ENCODE measurements at places on chromosomes 2 and 18.

- no peaks in the 10 kb centered on the region for H3K36me3 ChIP-seq
- H3K4me1 ChIP-seq: peaks cover 21% of the 10 kb centered on the region
- H3K4me3 ChIP-seq: no peak overlapping the region
- no peak overlapping the region for H3K27ac ChIP-seq
- no peaks in the 10 kb centered on the region for H3K27me3 ChIP-seq
These were observed 100.9 kb downstream of the ARL4C start for GRCh38 chr2:234395891-234396420.

DNA sequence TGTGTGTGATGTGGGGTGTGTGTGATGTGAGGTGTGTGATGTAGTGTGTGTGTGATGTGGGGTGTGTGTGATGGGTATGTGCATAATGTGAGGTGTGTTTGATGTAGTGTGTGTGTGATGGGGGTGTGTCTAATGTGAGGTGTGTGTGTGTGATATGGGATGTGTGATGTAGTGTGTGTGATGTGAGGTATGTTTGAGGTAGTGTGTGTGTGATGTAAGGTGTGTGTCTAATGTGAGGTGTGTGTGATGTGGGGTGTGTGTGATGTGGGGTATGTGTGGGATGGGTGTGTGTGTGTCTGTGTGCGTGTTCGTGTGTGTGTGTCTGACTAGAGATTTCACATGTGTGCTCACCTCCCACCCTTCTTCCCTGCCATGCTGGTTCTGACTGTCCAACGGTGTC is 56.3 kb downstream of the TWIST2 start:
- no peak overlapping the region for H3K27ac ChIP-seq
- H3K27me3 ChIP-seq: no peaks in the 10 kb centered on the region
- H3K4me1 ChIP-seq: no peaks in the 10 kb centered on the region
- no peaks in the 10 kb centered on the region for H3K36me3 ChIP-seq
- no peak overlapping the region for H3K4me3 ChIP-seq

DNA sequence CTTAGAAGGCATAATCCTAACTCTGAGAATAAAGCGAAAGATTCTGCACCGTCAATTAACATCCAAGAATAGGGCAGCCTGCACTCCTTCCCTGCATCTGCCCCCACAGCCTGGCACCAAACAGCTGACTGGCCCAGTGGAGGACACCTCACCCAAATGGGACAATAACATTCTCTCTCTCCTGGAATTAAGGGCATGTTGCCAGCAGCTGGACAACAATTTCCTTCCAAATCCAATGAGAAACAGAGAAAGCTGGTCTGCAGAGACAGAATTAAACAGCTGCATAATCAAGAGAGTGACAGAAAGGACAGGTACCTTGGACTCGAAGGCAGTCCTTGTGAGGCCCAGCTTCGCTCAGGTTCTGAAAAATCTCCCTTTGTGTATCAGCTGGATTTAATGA is 15.0 kb downstream of the COX7A2L start:
- H3K27me3 ChIP-seq: no peaks in the 10 kb centered on the region
- H3K27ac ChIP-seq: no peak overlapping the region
- H3K36me3 ChIP-seq: peaks cover 28% of the 10 kb centered on the region
- no peak for DNase-seq
- H3K4me1 ChIP-seq: no peaks in the 10 kb centered on the region

DNA sequence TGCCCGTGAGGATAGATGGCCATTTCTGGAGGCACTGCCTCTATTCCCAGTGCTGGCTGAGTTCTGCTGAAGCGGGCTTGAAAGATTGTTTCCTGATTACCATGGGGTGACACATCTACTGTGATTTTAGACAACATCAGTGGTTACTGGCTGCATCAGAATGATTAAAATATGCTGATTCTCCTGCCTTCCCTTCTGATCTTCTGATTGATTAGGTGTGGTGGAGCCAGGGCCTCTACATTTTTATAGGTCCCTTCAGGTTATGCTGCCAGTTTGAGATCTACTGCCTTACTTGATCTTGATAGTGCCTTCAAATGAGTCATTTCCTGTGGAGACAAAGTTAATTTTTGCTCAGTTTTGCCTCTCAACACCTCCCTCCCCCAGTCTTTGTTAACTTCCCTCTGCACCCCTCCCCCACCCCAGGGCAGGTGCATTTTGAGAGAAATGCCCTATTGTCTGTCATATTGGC is 31.6 kb upstream of the SNORC start:
- H3K27me3 ChIP-seq: no peaks in the 10 kb centered on the region
- H3K4me1 ChIP-seq: peaks cover 15% of the 10 kb centered on the region
- H3K4me3 ChIP-seq: no peak overlapping the region
- peak overlapping the region; percentile 40 for H3K27ac ChIP-seq
- peaks cover 14% of the 10 kb centered on the region for H3K36me3 ChIP-seq
- DNase-seq: peak; percentile 10

DNA sequence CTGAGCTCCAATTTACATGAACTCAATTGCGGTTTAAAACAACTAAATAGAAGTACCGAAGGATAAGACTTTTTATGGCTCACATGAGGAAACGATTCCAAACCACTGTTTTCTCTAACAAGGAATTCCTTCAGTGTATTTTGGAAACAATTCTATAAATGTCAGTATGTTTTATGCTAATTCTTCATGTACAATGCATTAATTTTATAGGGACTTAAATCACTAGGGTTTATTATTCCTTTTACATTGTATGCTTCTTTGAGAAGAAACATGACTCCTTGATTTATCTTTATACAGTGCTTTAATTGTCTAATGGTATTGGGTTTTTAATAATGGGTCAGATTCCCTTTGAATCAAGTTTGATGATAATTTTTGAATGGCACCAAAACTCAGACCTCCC is 566.8 kb downstream of the EPHA4 start:
- H3K4me1 ChIP-seq: no peaks in the 10 kb centered on the region
- no peaks in the 10 kb centered on the region for H3K27me3 ChIP-seq
- no peak overlapping the region for H3K4me3 ChIP-seq
- H3K27ac ChIP-seq: no peak overlapping the region
